GM12878 (cell line): ENCODE measurements at places on chromosomes 12 and 14.

DNA sequence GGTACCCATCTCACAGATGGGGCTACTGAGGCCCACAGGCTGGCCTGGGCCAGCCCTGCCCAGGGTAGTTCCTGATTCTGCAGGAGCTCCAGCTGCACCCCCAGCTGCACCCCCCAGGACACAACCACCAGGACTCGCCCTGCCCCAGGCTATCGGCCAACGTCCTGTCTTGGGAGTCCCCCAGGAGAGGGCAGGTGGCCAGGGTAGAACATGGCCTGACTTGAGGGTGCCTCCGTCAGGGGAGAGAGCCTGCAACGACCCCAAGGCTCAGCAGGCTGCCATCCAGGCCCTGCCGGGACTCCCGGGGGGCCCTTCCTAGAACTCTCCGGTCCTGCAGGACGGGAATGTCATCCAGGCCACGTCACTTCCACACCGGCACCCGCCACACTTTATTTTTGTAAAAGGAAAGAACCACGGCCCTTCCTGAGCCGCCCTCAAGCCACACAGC, 15.8 kb downstream of the JAG2 start:
- DNase-seq, result no peak

DNA sequence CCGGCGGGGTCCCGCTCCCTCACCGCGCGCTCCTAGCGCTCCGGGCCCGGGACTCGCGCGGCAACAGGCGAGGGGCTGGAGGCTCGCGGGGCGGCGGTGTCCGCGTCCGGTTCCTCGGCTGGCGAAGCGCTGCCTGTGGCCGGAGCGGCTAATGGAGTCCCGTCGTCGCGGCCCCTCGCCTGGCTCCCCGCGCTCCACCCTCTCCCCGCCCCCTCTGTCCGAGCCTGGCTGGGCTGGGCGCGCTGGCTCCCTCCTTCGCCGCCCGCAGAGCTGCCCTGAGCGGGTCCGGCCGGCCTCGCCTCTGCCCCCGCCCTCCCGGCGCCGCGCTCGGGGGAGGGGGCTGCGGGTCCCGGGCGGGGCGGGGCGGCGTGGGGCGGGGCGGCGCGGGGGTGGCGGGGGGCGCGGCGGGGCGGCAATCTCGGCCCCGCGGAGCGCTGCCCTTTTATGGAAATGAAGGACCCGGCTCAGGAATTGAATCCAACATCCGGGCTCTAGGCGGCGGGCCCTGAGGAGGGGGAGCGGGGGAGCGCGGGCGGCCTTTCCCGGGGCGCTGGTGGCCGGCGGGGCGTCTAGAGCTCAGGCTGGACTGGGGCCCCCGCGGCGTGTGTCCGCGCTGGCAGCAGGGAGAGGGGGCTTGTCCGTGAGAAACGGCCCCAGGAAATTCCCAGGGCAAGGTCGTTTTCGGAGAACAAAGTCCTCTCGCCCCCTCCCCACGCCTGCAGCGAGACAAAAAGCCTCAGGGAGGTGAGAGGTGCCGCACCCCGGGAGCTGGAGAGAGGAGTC, at the start of gene FERMT2:
Gene FERMT2, minus strand, starts transcription at position 153 of the 783 bp plus-strand sequence. CDS start 482 bp downstream, outside the sequence.
- no peak for DNase-seq

- no peak for DNase-seq
These were observed 245.1 kb downstream of the GXYLT1 start for GRCh38 chr12:41899577-41899976.

GRCh38 chr12:86138770-86139169, 117.4 kb downstream of the MGAT4C start:
- no peak for DNase-seq

DNA sequence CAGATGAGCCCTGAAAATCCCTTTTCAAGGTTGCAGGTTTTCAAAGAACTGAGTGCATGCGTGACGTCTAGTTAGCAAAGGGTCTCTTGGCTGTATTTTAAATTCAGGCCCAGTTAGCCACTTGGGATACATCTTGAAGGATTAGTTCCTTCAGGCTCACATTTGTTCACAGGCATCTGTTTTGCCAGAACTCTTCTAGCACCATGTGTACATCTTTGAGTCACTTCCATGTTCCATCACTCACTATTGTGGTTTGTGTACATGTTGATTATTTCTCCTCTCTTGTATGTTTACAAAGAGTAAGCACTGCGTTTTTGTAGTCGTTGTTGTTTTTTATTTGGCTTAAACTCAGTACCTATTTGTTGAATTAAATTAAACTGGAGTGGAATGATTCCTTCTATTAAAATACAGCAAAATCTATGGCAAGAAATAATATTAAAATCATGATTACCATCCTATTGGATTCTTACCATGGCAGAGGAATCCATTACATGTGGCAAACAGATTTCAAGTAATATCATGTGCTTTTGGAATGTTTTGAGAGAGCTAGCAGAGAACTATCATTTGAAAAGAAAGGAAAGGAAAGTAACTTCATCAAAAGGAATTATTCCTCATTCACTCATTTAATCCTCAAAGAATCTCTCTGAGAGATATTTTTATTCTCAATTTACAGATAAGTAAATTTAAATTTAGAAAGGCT, 438.9 kb upstream of the FAR2 start:
- DNase-seq, result no peak

DNA sequence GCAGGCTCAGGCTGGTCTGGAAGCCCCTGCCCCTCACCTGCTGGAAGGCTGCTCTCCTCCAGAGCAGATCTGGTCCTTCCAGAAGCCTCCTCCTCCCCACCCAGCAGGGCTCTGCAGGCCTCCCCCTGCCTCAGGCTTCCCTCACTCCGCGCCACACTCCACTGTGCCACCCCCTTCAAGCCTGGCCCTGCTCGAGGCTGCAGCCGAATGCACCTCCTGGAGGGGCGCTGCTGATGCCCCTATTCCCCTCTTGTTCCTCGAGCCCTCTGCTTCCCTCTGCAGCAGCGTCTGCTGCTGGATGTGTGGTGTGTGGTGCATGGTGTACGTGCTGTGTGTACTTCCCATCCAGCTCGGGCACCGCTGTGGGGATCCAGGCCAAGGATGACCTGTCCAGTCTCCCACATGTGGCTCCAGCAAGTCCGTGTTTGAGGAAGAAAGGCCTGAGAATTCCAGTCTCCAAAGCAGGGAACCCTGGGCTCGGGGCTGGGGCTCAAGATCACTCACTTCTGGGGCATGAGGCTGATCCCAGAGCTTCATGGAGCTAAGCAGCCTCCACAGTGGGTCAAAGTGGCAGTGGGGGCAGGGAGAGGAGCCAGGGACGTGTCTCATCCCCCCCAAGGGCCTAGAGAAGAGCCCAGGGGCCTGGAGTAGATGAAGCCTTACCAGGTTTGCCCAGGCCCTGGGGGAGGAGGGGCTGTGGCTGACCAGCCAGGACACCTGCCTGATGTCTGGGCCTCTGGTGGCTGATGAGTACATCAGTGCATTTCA, 136.0 kb upstream of the C14orf180 start:
- no peak for DNase-seq

GRCh38 chr12:58919231-58920101, 838 bp downstream of the LRIG3 start:
- no peak for DNase-seq

DNA sequence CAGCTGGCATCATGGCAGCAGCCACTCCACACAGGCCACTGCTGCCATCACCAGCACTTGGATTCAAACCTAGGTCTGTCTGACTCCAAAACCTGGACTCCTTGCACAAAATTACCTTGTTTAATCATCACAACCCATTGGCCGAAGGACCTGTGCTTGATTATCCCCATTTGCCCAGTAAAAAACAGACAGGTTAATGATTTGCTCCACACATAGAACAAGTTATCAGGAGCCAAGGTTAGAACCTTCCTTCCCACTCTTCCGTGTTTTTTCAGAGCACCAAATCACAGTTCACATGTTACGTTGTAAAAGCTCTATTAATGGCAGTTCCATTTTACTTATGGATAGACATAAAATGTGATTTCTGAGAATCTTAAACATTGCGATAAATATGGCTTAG, 23.5 kb upstream of the CPM start:
- no peak for DNase-seq

- no peak for DNase-seq
These were observed 192.7 kb downstream of the DPF3 start for GRCh38 chr14:72701237-72701565.

- DNase-seq, result no peak
These were observed 91.8 kb downstream of the DUSP16 start for GRCh38 chr12:12470751-12471306.

- no peak for DNase-seq
These were observed 990 bp downstream of the FERMT2 start for GRCh38 chr14:52949711-52950409.

- no peak for DNase-seq
These were observed 226.4 kb upstream of the CAND1 start for GRCh38 chr12:67042697-67043131.

GRCh38 chr14:99326041-99326710, 54.2 kb upstream of the BCL11B start:
- DNase-seq, result no peak

- no peak for DNase-seq
These were observed 7.6 kb downstream of the CDCA4 start for GRCh38 chr14:105013150-105013785.

DNA sequence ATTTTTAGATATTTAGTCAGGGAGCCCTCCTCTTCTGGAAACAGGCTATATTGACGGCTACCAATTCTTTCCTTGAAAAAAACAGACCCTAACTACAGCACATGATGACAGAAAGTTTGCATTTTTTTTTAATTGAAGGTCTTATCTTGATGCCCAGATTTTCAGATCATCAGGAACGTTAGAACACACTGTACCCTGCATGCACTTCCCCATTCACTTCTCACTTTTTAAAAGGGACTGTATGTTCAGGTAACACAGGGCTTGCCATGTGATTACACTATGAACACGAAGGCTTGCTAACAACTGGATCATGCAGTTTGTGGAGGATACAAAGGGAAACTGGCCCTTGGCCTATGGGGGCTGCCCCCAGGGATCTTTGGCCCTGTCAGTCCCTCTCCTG, 92.6 kb downstream of the RPS29 start:
- DNase-seq, result no peak

DNA sequence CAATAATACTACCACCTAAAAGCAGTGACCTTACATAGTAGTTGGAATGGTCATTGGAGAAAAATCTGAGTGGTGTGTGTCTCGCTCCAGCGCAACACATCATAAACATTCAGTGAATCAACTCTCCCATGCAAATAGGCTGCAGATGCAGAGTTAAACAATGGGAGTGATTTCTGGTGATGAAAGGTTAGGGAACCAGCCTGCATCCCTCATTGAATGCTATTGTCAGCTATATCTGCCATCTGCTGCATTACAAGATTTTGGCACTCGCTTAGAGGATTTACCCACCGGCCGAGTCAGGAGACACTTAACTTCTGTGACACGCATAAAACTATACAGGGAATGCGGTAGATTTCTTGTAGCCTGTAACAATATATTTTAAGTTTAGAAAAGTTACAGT, 900.9 kb downstream of the FLRT2 start:
- no peak for DNase-seq

DNA sequence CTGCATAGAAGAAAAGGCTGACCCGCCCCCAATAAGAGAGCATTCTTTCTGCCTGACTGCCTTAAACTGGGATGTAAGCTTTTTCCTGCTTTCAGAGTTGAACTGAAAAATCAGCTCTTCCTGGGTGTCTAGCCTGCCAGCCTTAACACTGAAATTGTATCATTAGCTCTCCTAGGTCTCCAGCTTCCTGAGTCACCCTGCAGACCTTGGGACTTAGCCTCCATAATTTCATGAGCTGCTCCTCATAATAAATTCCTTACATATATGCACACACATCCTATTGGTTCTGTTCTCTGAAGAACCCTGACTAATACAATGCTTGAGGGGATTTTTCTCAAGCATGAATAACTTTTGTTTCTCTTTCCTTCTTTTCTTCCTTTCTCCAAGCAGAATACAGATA, 76.4 kb upstream of the FAR2 start:
- DNase-seq, result no peak

GRCh38 chr12:110686294-110686903, 2.5 kb downstream of the HVCN1 start:
- DNase-seq, result no peak

- DNase-seq, result no peak
These were observed 161.1 kb downstream of the NUAK1 start for GRCh38 chr12:105977652-105978051.

GRCh38 chr14:99596071-99596627, 7.9 kb downstream of the CCDC85C start:
- no peak for DNase-seq

DNA sequence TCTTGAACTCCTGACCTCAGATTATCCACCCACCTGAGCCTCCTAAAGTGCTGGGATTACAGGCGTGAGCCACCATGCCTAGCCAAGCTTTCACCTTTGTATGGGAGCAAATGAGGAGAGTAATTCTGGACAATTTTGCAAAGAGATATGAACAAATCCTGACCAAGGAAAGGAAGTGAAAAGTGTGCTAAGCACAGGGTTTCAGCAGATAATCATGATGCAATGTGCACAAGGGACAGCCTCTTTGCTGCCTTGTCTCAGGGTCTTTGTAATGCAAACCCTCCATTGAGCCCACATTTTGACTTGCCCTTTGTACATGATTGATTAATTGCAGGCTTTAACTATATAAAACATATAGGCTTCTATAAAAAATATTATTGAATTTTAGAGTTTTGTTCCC, 9.2 kb upstream of the PYGL start:
- no peak for DNase-seq

DNA sequence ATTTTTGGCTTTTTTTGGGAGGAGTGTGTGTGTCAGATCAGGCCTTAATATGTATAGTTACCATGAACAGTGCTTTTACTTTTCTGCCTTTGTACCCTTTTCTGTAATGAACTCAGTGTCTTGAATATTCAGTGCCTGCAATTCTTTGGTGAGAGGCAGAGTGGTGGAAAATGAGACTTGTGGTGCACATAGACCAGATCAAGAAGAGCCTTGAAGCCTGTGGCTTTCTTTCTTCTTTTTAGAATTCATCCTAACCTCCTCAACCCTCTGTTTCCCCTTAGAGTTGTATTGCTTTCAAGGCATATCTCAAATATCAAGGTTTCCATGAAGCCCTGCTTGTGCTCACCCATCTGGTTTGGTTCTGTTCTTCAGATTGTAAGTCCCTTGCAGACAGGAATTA, 2.6 kb downstream of the YLPM1 start:
- no peak for DNase-seq

DNA sequence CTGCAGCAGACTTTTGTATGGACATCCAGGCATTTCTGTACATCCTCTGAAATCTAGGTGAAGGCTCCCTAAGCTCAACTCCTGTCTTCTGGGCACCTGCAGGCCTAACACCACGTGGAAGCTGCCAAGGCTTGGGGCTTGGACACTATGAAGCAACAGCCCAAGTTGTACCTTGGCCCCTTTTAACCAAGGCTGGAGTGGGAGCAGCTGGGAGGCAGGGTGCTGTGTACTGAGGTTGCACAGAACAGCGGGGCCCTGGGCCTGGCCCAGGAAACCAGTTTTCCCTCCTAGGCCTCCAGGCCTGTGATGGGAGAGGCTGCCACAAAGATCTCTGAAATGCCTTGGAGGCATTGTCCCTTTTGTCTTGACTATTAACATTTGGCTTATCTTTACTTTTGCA, 214.4 kb upstream of the LRIG3 start:
- no peak for DNase-seq

DNA sequence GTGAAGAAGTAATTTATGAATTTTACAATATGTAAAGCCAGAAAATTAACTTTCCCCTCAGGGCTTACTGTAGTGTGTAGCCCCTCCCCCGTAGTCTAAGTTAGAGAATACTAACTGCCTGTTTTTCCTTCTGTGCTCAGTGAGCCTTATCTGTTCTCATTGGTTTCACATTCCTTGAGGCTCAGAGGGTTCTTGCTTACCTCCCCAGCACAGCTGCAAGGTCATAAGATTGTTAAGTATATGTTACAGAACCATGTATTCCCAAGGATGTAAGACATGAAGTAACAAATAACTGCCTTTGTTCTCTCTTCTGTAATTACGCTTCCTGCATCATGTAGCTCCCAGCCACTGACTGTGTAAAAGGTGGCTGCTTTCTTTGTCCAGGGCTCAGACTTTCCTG, 1351.1 kb downstream of the TMEM121 start:
- DNase-seq, result no peak

- no peak for DNase-seq
These were observed 554.5 kb downstream of the TMEM121 start for GRCh38 chr14:106080922-106081321.
